ENCODE measurements at places on chromosomes 16 and 17.

GRCh38 chr17:45812102-45812501, 28.0 kb downstream of the CRHR1 start:
- no peak for DNase-seq

DNA sequence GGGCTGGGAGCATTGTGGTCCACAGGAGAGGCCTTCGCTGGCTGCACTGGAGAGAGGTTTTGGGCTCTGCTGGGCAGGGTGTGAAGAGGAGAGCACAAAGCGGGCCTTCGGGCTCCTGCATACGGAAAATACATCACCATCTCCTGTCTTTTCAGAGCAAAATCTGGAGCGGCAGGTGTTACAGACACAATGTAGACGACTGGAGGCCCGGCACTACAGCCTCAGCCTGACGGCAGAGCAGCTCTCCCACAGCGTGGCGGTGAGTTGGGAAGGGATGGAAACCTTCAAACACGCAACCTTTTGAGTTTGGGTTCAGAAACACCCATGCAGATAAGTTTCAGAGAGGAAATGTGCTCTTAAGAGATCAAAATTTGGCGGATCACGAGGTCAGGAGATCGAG, 17.9 kb downstream of the GINS2 start:
- no peak for DNase-seq

GRCh38 chr17:79978548-79978855, 57.2 kb downstream of the TBC1D16 start:
- no peak for DNase-seq

DNA sequence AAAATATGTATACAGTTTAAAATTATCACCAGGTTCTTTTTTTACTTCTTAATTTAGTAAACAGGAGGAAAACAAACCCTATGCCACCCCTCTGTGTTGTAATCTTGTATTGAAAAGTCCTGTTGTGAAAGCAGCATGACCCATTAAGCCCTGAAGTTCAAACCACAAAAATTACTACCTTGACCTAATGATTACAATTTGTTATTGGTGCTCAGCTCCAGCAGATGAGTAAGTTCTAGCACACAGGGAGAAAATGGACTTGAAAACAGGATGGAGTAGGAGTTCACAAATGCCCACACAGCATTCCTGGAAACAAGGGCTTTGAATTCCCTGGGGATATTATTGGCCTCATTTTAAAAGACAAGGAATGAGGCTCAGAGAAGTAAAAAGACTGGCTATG, 505.8 kb upstream of the ERCC4 start:
- DNase-seq = no peak

DNA sequence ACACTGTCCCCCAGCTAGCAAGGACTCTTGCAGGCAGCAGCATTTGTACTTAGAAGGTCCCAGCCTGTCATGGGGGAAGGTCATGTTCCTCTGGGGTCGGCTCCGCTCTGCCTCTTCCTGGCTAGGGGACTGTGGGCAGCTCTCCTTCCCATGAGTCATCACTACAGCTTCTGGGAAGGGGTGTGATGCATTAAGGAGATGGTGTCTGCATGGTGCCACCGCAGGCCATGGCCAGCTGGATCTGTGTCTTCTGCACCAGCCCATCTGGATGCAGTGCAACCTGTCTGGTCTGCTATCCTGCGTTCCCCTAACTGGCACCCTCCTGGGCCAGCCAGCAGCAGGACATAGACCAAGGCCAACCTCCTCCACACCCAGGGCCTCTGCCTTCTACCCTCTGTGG, 6.3 kb downstream of the STARD3 start:
- DNase-seq = no peak

DNA sequence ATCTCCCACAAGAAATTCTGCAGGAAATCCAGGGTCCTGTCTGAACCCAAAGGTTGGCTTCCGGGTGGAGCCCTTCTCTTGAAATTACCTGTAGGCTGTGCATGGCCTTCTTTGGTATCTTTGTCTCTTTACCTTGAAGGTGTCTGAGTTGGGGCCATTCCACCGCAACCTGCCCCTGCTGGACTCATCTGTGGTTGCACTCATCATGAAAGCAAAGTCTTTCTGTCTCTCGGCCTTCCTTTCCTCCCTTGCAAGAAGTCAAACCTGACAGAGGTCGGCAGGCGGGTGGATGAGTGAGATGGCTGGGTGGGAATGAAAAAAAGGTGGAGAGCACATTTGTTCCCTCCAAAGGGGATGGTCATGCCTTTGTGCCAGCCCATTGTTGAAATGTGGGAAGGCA, 25.1 kb downstream of the SALL1 start:
- DNase-seq = no peak

DNA sequence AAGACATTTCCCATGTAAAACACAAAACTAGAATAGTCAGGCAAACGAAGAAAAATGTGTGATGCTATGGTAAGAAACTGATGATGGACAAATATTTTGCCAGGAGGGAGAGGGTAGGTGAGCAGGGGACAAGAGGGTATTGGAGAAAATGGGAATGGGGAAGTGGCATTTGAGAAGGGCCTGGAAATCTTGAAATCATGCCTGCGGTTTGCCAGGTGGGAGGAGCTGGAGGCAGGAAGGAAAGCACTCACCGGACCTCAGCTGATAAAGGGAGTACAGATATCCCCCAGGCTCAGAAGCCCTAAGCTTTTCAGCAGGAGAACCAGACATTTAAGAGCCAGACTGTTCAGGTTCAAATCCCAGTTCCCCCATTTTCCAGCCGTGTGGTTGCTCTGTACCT, 103.6 kb downstream of the GSG1L start:
- DNase-seq = no peak

DNA sequence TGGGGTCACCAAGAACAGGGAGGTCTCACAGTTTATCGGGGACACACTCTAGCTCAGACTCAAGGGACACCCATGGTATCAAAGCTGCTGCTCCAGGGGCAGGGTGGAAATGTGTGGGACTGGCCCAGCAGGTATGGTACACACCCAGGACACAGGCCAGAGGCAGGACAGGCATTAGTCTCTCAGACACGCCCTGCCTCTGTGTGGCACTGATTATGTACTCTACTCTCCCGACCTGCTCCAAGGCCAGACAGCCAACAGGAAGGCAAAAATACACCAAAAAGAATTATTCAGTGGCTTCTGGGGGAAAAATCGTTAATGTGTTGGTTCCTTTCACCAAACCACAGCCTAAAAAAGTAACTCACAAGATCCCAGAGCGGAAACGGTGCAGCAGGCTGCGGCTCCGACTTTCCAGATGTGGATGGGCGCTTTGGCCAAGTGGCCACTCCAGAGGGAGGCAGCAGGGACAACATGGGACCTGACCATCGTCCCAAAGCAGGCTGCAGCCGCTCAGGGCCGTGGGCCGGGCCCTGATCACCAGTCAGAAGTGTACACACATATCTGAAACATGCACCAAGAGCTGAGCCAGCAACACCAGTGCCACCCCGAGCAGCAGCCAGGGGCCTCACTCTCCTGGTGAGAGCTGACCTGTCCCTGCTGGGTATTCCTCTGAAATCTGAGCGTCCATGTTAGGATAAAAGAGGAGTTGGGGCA, 1.0 kb upstream of the SIRT7 start:
- no peak for DNase-seq

- no peak for DNase-seq
Observed at GRCh38 chr16:4217204-4218131, 24.4 kb downstream of the SRL start.

- peak; percentile 53 for DNase-seq
Observed at GRCh38 chr17:5418858-5419355, 555 bp downstream of the NUP88 start.

GRCh38 chr16:24718967-24719521, 10.4 kb upstream of the TNRC6A start:
- DNase-seq = no peak

- DNase-seq = no peak
Observed at GRCh38 chr17:49932138-49932723, 36.8 kb upstream of the DLX4 start.

DNA sequence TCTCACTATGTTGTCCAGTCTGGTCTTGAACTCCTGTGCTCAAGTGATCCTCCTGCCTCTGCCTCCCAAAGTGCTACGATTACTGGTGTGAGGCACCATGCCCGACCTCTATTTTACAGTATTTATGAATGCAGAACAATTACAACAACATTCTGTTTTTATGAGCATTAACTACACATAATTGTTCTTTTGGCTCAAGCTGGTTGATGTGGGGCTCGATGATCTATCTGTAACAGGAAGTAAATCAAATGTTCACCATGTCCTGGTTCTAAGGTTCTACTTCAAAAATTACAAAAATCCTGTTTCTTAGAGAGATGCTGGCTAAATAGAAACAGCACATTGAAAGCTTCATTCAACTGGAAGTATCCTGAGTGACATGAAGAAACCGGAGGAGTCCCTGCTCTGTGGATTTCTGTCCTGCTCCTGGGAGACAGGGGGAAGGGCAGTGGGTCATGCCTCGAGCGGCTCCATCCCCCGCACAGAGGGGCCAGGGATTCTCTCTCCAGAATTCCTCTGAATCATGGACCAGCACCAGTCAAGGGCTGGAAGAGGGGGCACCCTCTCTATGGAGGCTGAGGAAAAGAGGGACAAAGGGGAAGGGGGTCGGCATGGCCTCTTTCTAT, 31.5 kb downstream of the FA2H start:
- no peak for DNase-seq

DNA sequence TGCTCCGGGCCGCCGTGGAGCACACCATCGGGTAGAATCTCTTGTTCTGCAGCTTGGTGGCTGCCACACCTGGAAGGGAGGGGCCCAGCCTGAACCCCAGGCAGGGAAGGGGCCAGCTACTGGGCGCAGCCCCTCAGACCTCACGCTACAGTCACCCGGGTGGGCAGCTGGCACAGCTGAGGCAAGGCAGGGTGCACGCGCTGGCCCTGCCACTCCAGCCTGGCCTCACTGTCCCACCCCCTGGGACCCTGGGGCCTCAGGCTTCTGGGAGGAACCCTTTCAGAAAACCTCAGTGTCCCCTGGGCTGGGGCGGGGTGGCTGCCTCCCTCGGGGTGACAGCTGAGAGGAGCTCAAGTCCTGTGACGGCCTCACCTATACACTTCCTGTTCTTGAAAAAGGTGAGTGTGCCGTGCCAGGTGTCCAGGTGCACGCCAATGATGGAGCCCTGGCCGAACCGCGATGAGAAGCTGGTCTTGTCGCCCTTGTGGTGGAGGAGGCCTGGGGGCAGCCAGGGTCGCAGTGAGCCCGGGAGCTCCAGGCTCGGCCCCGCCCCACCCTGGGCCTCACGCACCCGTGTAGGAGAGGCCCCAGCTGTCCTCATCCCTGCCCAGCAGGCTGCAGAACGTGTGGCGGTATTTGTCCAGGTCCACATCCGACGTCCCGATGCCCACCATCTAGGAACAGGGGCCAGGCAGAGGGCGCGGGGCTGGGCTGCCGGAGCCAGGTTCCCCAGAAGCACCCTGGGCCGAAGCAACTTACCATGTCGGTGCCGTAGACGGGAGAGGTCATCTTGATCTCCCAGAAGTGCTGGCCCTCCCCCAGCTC, 4.7 kb upstream of the MRPS34 start:
- no peak for DNase-seq

GRCh38 chr16:23587726-23588125, 8.4 kb downstream of the NDUFAB1 start:
- no peak for DNase-seq

DNA sequence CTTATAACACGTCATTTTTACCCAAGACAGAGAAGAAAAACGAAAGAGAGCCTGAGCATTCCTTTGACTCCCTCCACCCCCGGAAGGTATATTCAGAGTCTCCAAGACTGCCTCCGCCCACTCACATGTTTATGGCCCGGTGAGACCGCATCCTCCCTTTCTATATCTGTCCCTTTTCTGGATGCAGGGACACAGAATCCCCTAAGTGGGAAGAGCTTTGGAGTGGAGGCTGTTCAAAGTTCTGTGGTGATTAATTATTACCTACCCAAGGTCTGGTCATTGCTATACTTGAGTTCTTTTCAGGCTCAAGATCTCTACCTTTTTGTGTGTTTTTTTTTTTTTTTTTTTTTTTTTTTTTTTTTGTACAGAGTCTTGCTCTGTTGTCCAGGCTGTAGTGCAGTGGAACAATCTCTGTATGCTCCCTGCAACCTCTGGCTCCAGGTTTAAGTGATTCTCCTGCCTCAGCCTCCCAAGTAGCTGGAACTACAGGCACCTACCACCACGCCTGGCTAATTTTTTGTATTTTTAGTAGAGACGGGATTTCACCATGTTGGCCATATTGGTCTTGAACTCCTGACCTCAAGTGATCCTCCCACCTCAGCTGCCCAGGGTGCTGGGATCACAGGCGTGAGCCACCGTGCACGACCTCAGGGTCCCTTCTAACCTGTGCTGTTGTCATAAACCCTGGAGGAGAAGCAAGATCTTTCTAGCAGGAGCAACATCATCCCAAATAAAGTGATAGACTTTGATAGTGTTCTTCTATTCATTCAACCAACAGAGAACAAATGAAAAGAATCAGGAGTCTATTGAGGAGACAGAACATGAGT, 407.1 kb downstream of the WWOX start:
- no peak for DNase-seq

Data from stimulated activated CD4-positive, alpha-beta T cell treated with anti-CD3 and anti-CD28 coated beads, Interleukin-15, amount 100 ng/mL, for 48 hours (primary cell).